Spleen (tissue), 13 donors: ENCODE measurements at places on chromosomes 7 and 10. TPM values are rescaled to one million over a fixed set of nuclear protein-coding genes. Genes with fewer than 3 reads are reported as not detected.

WEE2 gene
- not detected for polyA plus RNA-seq

VWC2 gene
- polyA plus RNA-seq, result under 0.01 TPM

CLEC5A gene
- polyA plus RNA-seq, result 0.27 TPM

AFAP1L2 gene
- 71.5 TPM for polyA plus RNA-seq

ITPRID1 gene
- polyA plus RNA-seq, result not detected
